ENCODE measurements at places on chromosomes 5 and 9.
A peak's percentile ranks its signal among the peaks of the same experiment; 100 is the strongest.

GRCh38 chr5:143714629-143715028 lies 97.3 kb upstream of the HMHB1 start:
- DNase-seq: no peak

- DNase-seq: no peak
Observed at GRCh38 chr5:169161022-169161680, 139.8 kb downstream of the SLIT3 start.

DNA sequence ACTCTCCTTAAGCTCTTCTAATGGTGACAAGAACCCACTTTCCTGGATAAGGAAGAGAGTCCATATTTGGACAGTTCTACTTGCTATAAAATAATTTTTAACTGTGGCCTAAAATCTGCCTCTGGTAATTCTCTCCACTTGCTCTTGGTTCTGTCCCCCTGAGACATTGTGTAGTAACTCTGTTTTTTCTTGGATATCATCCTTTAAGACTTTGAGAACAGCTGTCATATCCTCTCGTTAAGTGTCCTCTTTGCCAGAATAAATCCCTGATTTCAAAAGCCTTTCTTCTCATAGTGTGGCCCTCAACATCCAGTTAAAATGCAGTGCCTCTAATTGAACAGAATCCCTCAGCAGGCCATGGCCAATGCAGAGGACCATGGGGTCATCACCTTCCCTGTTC lies 101.5 kb downstream of the ARHGEF28 start:
- DNase-seq: no peak

DNA sequence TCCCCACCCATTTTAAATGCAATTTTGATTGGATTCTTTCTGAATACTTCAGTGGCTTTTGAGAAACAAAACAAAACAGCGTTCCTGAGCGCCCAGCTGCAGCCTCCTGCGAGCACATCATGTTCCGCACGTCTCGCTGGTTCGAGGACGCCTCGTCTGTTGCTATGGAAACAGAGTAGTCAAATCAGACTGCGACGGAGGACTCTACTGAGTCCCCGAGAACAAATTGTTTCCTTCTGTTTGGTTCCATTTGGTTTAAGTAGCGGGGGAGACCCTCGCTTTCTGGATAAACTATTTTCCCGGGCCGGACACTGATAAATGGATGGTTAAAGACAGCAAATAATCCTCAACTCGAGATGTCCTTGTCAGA lies 69.0 kb downstream of the SLC28A3 start:
- DNase-seq: peak; percentile 32

- no peak for DNase-seq
Observed at GRCh38 chr5:3006961-3007551, 255.6 kb upstream of the IRX2 start.

GRCh38 chr5:107361945-107362344 lies 308.8 kb downstream of the EFNA5 start:
- DNase-seq: no peak

- DNase-seq: no peak
Observed at GRCh38 chr9:36597412-36598178, 24.9 kb downstream of the MELK start.

DNA sequence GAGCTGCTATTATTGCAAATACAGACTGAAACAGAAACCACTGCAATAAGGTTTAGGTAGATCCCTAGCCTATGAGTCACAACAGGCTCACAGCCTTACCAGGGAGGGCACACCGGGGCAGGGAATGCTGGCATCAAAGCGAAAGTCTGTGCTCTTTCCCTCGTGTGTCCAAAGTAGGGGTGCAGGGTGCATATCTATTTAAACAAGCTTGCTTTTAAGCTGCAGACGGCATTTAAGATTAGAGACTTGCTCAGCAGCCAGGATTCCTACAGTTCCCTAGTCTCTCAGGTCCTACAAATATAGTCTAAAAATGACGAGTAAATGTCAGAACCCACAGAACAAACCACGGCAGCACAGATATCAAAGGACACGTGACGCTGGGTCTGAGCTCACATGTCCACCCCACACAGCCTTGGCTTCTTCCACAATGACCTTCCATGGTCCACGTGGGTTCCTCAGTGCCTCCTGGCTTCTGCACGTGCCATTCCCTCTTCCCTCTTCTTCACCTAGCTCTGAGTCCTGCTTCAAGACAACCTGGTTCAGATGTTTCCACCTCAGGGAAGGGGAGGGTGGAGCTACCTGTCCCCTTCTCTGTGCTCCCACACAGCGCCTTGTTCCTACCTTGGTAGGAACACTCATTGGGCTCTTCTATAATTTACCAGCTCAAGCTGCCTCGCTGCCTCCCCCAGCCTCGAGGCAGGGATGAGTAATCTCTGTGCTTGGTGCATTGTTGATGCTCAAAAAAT lies 193.2 kb downstream of the MAPKAP1 start:
- peak; percentile 16 for DNase-seq

- DNase-seq: no peak
Observed at GRCh38 chr9:133906932-133907910, 84.9 kb downstream of the VAV2 start.

GRCh38 chr5:92644266-92644886 lies 936.6 kb downstream of the NR2F1-AS1 start:
- no peak for DNase-seq

DNA sequence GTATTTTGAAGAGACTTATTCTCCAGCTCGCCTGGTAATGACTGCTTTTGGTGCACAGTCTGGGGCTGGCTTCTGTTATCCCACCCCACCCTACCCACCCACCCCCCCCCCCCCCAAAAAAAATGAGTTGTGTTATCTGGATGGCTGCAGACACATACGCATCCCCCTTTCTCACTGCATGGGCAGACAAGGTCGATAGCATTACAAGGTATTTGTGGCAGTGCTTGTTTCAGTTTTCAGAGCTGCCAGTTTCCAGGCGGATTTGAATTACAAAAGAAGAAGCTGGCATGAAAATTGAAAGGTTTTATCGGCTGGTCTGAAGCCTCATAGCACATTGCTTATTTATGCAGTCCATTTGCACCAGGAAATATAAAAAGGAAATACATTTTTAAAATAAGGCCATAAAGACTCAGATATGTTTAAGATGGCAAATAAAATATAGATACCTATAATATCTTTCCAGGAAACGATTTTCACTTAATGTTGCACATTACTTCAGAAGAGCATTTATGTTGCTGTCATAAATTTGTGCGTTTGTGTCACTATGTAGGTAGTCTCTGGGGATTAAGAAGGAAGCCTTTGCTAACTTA lies 85.1 kb upstream of the GRHPR start:
- DNase-seq: no peak
